ENCODE measurements at places on chromosomes 6 and 20.

DNA sequence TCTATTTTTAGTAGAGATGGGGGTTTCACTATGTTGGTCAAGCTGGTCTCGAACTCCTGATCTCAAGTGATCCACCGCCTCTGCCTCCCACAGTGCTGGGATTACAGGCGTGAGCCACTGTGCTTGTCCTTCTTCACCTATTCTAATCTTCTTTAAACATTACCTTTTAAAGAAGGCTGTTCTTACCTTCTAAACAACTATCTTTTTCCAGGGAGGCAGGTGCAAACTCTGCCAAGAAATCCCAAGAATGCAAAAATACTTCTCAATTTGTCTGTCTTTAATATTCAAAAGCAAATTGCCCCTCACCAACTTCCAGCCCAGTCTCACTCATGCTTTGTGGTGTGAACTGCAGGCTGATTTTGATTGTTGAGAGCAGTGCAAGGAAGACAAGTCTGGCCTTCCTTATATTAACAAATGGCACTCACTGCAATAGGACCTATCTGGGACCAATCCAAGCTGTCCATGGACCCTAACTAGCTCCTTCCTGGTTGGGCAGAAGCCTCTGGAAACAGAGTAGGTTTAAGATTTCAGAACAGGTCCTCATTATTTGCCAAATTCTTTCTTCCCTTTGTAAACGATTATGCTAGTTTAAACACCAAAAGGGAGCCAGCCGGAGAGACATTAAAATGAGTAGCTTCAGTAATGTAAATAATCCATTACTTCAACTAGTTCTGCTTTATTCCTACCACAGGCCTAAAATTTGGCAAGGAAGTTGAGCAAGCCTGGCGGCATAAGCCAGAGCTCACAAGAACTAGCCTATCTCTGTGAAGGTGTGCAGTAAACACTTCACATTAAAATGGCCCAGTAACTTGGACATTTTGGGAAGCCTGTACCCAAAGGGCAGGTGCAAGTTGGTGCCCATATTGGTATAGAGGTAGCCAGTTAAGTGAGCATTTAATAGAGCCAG, 1.6 kb downstream of the SCAND1 start:
- DNase-seq = no peak

GRCh38 chr6:41672016-41672415, 33.7 kb downstream of the MDFI start:
- DNase-seq = no peak

GRCh38 chr6:63426844-63427243, 107.1 kb upstream of the LGSN start:
- no peak for DNase-seq

- DNase-seq = no peak
Observed at GRCh38 chr20:52585333-52585732, 386.8 kb upstream of the TSHZ2 start.

GRCh38 chr20:57968120-57968519, 258.3 kb upstream of the PMEPA1 start:
- no peak for DNase-seq

DNA sequence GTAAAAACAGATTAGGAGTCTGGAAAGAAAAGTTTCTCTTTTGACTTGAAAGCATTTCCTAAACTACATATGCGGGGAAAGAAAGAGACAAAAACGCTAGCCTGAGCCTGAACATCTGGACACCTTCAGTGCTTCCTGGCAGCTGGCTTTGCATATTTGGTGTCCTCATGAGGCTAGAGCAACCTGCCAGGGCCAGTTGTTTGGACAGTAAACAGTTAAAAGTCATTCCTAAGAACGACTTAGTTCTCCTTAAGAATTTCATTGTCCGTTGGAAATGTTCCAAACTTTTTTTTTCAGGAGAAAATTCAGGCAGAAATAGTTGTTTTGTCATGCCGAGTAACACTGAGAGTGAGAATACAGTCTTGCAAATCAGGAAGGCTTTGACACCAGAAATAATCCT, 199.8 kb downstream of the SMOC2 start:
- DNase-seq = no peak
